Glomerular endothelial cell (primary cell): ENCODE measurements at places on chromosomes 3 and 15. TPM values are rescaled to one million over a fixed set of nuclear protein-coding genes. Genes with fewer than 3 reads are reported as not detected.

DNA sequence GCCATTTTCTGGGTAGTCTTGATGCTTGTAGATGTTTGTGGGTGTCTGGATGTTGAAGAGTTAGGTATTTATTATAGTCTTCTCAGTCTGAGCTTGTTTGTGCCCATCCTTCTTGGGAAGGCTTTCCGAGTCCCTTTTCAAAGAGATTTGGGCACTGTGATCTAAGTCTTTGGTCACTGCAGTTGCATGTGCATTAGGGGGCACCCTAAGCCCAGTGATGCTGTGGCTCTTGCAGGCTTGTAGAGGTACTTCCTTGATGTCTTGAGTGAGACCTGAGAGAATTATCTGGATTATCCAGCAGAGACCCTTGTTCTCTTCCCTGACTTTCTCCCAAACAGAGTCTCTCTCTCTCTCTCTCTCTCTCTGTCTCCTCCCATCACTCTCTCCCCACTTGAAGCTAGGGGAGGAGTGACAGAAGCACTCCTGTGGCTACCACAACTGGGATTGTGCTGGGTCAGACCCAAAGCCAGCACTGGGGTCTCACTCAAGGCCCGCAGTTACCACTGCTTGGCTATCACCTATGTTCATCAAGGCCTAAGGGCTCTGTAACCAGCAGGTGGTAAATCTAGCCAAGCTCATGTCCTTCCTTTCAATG, 68.5 kb downstream of the TMCO5A start:
- peak; percentile 65 for DNase-seq

DNA sequence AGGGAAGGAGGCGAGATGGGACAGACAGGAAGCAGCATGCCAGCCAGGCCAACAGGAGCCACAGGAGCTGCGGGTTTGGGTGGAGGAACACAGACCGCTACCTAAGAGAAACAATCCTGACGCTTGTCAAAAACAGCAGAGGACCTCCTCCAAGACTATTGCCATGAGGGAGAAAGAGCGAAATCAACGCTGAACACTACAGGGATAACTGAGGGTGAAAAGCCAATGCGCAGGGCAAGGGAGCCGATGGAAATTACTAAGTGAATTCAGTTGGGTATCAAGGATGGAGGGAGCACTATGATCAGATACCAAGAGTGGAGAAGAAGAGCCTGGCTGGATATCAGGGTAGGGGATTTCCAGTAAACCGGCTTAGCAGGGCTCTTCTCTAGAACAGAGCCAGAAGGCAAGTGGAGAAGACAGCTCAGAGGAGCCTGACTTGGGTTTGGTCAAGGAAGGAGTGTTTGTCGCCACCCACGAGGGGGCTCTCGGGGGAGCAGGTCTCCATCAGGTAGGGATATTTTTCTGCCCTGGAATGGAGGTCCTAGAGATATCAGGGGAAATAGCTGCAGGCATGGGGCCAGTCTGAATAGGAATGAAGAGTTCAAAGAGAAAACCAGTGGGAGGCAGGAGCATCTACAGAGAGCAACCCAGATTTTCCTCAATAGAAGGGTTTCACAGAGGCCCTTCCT, 48.4 kb downstream of the SLC41A3 start:
- DNase-seq: no peak

DNA sequence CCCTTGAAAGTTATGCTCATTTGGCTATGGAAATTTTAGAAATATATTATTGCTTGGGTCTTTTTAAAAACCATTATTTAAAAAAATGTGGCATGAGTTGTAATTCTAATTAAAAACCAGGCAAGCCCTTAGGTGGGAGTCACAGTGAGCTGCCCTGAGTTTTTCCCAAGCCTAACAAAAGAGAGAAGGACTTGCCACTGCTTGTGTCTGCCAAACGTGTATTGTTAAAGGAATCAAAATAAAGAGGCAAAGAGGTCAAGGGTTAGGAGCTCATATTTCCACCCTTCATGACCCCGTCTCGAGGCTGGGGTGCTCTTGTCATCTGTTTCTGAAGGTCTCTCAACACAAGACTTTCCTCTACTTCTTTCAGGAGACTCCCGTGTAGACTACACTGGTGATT, 321.1 kb downstream of the ZIC1 start:
- no peak for DNase-seq

GRCh38 chr15:85582131-85583079, 202.0 kb downstream of the AKAP13 start:
- no peak for DNase-seq

- DNase-seq: no peak
Measured at GRCh38 chr15:64780600-64781156, 5.3 kb upstream of the RBPMS2 start.

PODXL2 gene
- total RNA-seq: 20.5 and 21.5 TPM in 2 replicates

NUP210 gene
- 0.53 and 2.2 TPM in 2 replicates for total RNA-seq
